T follicular helper cell (primary cell): ENCODE measurements at places on chromosomes 7 and 10.

- DNase-seq: no peak
Measured at GRCh38 chr7:139131601-139132041, 22.1 kb upstream of the ZC3HAV1 start.

- peak; percentile 67 for DNase-seq
Measured at GRCh38 chr7:24979470-24979862, 512 bp downstream of the OSBPL3 start.

DNA sequence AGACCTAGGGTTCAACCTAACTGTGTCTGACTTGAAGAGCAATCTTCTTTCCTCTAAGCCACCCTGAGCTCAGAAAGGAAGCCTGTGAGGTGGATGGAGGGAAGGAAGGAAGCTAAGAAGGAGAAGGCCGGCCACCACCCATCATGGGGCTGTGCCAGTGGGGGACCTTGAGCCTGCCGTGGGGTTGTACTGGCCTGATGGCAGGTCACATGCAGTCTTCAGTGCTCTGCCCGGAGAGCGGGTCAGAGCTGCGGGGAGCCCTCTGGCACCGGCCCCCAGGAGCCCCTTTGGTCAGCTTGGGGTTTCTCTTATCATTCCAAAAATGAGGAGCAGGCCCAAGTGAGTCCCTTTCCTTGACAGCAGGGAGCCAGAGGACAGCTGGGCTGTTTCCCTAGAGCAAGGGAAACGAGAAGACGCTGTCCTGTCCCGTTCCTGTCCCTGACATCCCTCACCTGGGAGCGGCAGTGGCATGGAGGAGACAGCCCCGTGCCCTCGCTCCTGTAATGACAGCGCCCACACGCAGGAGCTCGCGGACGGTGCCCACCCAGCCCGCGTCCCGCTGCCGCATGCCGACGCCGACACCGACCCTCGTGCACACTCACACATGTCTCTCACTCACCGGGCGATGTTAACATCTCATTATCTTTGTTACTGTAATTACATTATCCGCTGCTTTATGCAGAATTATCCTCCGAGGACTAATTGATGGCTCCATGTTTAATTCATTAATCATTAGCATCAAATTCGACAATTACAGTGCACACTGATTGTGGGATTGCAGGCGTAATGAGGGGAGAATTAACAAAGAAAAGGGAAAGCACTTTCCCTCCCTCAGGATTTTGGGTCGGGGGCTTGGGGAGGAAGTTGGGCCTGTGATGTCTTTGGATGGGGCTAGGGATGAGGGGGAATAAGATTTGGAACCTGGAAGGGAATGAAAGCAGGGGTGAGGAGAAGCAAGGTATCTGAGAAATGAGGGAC is 31.3 kb downstream of the GBX1 start:
- no peak for DNase-seq

DNA sequence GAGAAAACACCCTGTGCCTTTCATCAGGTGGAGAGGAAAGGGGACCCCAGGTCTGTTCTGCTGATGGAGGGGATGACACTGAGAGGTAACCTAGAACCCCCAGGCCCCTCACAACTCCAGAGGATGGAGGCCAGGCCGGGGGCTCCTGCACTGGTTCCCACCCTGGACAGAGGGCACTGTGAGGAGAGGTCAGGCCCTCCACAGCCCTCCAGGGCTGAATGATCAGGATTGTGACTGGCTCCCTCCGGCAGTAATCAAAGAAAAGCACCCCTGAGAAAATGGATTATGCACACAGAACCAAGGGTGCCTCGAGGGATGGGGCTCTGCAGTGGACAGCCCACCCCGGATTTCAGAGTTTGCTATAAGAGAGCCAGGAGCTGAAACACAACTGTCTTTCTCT is 502.8 kb downstream of the TCERG1L start:
- DNase-seq: no peak

GRCh38 chr10:99631496-99631895 is 11.3 kb upstream of the SLC25A28 start:
- no peak for DNase-seq

DNA sequence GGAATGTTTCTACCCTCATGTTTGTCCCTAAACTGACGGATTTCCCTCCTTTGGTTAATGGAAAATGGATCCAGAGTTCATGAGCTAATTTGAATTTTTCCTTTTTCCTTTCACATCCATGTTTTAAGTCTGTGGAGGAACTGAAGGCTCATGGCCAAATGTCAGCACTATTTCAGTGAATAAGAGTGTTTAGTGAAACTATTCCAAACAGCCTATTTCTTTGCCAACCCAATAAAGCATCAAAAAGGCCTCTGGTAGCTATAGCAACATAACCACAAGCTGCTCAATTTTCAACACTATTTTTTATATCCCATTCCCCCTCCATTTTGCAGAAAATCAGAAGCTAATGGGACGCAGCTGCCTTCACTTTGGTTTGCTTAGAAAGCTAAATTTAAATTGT is 1454.1 kb downstream of the GATA3 start:
- DNase-seq: no peak

- peak; percentile 31 for DNase-seq
Measured at GRCh38 chr10:11236234-11236633, 218.6 kb downstream of the CELF2 start.

GRCh38 chr7:1944619-1945210 is 274.6 kb downstream of the ELFN1 start:
- no peak for DNase-seq

GRCh38 chr7:94336009-94336408 is 58.7 kb upstream of the COL1A2 start:
- no peak for DNase-seq

DNA sequence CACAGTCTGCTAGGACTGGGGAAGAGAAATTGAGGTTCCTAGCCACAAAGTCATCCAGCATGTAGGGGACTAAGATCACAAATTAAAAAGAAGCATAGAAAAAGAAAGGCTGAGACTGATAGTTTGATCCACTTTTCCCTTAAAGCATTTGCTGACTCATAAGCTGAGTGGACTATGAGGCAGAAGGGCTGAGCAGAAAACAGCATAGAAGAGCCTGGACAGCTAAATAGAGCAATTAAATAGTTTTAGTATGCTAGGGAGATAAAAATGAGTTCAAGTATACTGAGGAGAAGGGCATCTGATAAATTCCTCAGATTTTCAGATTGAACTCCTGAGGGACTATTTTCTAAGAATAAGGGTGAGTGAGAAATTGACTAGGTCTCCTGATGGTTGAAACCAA is 155.9 kb upstream of the EGR2 start:
- DNase-seq: no peak

- DNase-seq: no peak
Measured at GRCh38 chr10:24168258-24169170, 40.4 kb upstream of the KIAA1217 start.

GRCh38 chr10:88428442-88428841 is 154.7 kb downstream of the RNLS start:
- no peak for DNase-seq

DNA sequence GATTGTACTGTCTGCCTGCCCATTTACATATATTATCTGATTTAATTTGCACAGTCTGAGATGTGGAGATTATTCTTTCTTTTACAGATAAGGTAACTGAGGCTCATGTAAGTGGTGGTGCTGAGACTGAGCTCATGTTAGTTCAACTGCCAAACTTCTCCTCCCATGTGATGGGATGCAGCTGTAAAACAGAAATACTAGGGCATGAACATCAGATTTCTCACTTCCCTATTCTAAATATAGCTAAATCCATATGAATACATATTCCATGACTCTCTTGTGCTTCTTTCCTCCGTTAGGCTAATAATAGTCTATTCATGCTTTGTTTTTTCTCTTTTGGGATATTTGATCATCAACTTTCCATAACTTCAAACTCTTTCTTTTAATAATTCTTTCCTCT is 84.7 kb downstream of the PTPRZ1 start:
- DNase-seq: no peak

- no peak for DNase-seq
Measured at GRCh38 chr7:156577645-156578577, 62.7 kb upstream of the RNF32 start.

- no peak for DNase-seq
Measured at GRCh38 chr10:44065788-44066526, 318.9 kb downstream of the CXCL12 start.

- no peak for DNase-seq
Measured at GRCh38 chr7:24834128-24834798, 77.0 kb upstream of the GSDME start.

DNA sequence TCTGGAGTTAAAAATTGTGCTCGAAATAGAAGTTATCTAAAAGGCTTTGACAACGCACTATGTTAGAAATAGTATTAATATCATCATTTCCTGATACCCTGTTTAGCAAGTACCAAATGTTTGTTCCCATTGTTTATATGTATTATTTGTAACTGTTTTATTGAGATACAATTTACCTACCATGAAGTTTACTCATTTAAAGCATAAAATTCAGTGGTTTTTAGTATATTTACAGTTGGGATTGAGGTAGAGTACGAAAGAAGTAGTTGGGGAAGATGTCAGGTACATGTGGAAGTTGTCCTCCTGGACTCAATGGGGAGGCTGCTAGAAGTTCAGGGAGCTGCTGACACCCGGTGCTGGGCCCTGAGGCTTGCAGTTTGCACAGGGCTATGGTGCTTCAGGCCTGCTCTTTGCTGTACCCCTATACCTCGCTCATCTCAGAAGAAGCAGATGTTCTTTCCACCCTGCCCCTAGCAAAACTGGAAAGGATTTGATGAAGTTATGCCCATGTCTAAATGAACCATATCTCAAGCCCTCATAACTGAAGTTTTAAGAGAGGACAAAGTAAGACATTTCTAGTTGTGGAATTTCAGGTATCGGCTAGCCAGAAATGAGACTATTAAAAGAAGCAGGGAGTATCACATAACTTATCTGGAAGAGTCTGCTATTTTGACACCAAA is 25.2 kb upstream of the WNT16 start:
- DNase-seq: no peak
